ENCODE measurements at places on chromosomes 12 and 14. TPM values are rescaled to one million over a fixed set of nuclear protein-coding genes. Genes with fewer than 3 reads are reported as not detected.

CLEC2A gene
- total RNA-seq = not detected

MIP gene
- 0.24 TPM for total RNA-seq

DNAH10 gene
- 0.23 TPM for total RNA-seq

AICDA gene
- total RNA-seq = 0.07 TPM

TMEM229B gene
- total RNA-seq = 0.19 TPM

CHGA gene
- total RNA-seq = 1.0 TPM

OTUB2 gene
- total RNA-seq = 3.0 TPM

C1R gene
- 28.8 TPM for total RNA-seq

CTSG gene
- not detected for total RNA-seq

SLC41A2 gene
- total RNA-seq = 23.4 TPM

A2M gene
- 0.08 TPM for total RNA-seq

RERGL gene
- total RNA-seq = not detected

AGAP2 gene
- 0.23 TPM for total RNA-seq

RHEBL1 gene
- total RNA-seq = 6.0 TPM

ZDHHC22 gene
- 0.21 TPM for total RNA-seq

TIGAR gene
- 46.2 TPM for total RNA-seq

DDX47 gene
- 75.1 TPM for total RNA-seq

LHX5 gene
- total RNA-seq = not detected

Measured in A549 treated with Mapracorat at 1 μM for 4 hours (cell line).